ENCODE measurements at places on chromosomes 7 and 10.

DNA sequence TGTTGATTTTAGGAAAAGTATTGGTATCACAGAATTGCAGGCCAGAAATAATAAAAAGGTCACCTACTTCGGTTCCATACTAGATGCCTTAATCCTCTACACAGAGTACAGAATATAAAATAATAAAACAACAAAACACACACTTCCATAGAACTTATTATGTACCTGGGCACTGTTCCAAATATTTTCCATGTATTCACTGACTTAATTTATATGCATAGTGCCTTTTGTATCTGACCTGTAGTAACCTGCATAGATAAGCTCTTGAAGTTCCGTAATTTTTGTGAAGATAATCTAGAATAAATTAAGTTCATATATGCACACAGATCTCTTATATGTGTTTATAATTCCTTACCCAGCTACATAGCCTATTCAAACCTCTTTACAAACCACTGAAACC, 78.3 kb downstream of the RAPGEF5 start:
- no peak for DNase-seq

- no peak for DNase-seq
These were observed 315.0 kb upstream of the MEOX2 start for GRCh38 chr7:16001477-16001876.

GRCh38 chr7:73314271-73314670, 5.6 kb upstream of the NSUN5 start:
- no peak for DNase-seq

DNA sequence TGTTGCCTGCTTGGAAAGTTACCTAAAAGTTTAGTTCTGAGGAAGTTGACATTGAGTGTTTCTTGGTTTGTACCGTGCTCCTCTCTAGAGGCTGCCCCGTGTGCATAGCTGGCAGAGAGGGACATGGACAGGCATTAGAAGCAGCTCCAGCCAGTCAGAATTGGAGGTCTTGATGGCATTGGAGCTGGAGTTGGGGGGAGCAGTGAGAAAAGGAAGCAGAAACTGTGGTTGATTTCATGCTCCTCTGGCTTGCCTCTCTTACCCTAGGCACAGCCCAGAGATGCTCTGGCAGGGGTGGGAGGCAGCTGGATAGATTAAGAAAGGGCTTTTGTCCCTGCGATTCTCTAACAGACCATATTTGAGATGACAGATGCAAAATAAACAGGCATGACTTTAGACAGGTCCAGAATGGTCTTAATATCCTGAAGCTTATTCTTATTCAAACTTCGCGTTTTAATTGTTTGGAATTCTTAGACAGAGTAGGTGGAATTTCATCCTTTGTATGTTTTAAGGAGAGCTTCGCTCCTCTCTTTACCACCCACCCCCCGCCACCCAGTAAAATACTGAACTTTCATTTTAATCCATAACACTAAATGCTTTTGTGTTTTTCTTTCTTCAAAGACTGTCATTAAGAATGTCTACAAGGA, 73.5 kb upstream of the GLCCI1 start:
- DNase-seq, result no peak

- DNase-seq, result no peak
These were observed 658 bp upstream of the FZD8 start for GRCh38 chr10:35642793-35643114.

DNA sequence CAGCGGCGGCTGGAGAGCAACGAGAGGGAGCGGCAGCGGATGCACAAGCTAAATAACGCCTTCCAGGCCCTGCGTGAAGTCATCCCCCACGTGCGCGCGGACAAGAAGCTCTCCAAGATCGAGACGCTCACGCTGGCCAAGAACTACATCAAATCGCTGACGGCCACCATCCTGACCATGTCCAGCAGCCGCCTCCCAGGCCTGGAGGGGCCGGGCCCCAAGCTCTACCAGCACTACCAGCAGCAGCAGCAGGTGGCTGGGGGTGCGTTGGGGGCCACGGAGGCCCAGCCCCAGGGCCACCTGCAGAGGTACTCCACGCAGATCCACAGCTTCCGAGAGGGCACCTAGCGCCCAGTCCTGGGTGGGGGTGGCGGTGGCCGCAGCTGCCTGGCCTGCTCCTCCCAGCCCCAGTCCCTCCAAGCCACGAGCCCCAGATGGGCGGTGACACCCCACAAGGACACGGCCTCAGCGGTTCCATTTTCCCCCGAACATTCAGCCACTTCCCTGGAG, 1.3 kb downstream of the BHLHA15 start:
- no peak for DNase-seq

DNA sequence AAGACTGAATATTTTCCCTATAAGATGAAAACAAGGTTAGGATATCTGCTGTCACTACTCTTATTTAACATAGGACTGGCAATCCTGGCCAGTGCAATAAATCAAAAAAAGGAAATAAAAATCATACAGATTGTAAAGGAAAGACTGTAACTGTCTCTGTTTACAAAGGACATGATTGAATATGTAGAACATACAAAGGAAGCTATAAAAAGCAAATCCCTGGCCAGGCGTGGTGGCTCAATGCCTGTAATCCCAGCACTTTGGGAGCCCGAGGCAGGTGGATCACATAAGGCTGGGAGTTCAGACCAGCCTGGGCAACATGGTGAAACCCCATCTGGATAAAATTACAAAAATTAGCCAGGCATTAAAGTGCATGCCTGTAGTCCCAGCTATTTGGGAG, 15.8 kb downstream of the ZNF485 start:
- DNase-seq, result no peak

DNA sequence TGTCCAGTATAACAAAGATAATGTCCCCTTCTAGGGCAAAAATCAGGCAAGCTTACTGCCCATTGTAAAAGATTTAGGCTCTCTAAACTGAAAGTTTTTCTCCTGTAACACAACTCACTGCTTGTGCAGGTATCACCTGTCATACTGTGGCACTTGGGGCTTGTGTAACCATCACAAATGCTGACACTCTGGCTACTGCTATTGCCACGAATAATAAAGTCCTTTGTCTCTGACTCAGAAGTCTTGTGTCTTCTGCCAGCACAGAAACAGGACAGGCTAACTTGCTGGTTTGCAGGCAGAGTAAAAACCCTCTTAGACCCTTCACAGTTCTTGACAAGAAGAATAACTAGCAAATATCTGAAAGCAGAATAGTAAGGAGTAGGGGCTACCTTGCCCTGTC, 273.9 kb downstream of the RPS24 start:
- no peak for DNase-seq

GRCh38 chr7:27210441-27211083, 10.7 kb upstream of the HOXA13 start:
- peak; percentile 74 for DNase-seq

Measured in stimulated activated CD4-positive, alpha-beta T cell treated with anti-CD3 and anti-CD28 coated beads, Interleukin-15, amount 100 ng/mL, for 24 hours (primary cell).